SIG-M5 (cell line): ENCODE measurements at places on chromosomes 11 and 22.

DNA sequence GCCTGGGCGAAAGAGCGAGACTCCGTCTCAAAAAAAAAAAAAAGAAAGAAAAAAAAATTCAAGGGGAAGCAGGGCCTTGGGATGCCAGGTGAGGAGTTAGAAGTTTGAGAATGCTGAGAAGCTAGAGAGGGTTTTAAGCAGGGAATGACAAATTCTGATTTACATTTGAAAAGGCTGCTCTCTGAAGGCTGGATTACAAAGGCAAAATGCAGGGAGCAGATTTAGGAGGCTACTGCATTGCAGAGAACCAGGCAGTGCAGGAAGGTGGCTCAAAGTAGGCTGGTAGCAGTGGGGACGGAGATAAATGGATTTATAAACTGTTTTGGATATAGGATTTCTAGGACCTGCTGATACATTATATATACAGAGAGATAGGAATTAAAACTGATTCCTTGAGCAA lies 66.6 kb downstream of the KCNC1 start:
- DNase-seq: no peak

DNA sequence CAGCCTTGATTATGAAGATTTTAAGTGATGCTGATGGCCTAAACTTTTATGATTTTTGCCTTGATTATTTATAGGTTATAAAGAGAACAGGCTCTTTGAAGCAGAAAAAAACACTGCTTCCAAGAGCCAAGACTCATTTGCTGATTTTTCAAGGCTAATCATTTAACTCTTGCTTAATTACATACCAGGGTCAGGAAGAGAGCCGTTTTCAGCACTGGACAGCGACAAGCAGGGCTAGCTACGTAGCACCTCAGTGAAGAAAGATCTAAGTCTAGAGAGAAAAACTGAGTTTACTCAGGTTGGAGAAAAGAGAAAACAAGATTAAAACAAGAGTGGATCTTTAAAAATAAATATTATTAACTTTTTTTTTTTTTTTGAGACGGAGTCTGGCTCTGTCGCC lies 615.4 kb upstream of the B3GAT1 start:
- no peak for DNase-seq

GRCh38 chr11:36400766-36401455 lies 104.8 kb downstream of the PRR5L start:
- DNase-seq: no peak

GRCh38 chr11:99773646-99774045 lies 752.9 kb downstream of the CNTN5 start:
- no peak for DNase-seq

DNA sequence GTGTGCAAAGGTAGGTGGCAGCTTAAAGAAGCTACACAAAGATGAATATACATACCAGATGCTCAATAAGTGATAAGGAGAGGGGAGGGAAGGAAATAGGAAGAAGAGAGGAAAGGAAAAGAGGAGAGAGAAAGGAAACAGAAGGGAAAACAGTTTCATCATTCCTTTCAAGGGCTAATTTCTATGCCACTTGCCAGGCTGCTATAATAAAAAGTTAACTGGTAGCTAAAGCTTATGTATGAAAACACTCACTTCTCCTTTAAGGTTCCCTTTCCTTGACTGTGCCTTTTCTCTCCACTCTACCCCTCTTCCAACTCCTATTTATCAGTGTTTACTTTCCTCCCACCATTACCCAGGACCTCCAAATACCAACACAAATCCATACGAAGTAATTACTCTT lies 347.9 kb downstream of the DLG2 start:
- DNase-seq: no peak

DNA sequence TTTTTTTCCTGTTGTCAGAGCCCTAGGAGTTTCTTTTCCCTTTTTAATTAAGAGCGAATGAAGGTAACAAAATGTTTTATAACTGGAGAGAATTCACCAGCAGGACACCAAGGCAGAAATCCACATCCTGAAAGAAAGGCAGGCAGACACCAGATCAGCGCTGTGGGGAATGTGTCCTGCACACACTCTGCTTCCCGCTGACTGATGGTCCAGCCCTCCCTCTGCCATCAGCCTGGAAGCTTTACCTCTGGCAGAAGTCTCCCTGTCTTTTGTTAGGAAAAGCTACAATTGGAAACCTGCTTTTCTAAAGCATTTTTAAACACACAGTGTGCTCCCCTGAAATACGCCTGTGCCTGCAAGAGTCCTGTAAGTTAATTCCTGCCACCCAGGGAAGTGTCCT lies 638.5 kb downstream of the NTM start:
- no peak for DNase-seq

GRCh38 chr22:50004918-50005317 lies 7.6 kb downstream of the IL17REL start:
- no peak for DNase-seq

DNA sequence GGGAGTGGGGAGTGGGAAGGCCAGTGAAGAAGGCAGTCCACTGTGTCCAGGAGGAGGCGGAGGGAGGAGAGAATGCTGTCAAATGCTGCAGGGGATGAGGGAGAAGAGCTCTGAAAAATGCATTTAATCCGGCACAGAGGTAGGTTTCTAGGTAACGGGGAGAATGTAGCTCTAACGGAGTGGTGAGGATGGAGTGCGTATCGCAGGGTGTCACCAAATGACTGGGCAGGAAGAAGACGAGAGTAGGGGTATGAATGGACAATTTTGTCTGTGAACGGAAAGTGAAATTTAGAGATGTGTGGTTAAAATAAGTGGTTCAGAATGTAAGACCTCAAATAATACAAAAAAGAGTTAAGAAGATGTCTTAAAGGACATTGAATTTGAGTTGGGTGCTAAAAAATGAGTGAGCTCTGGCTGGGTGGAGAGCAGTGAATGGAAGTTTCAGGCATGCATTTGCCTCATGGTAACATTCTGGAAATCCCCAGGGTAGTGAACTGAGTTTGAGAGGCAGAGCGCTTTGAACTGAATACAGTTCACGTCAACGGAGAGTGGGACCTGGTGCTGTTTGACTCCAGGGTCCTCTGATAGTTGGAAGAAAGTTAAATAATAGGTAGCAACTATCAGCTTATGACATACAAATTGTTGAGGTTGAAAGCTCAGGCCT lies 81.3 kb upstream of the CADM1 start:
- no peak for DNase-seq

- DNase-seq: no peak
These were observed 87.0 kb downstream of the ARHGAP42 start for GRCh38 chr11:100774132-100774531.

DNA sequence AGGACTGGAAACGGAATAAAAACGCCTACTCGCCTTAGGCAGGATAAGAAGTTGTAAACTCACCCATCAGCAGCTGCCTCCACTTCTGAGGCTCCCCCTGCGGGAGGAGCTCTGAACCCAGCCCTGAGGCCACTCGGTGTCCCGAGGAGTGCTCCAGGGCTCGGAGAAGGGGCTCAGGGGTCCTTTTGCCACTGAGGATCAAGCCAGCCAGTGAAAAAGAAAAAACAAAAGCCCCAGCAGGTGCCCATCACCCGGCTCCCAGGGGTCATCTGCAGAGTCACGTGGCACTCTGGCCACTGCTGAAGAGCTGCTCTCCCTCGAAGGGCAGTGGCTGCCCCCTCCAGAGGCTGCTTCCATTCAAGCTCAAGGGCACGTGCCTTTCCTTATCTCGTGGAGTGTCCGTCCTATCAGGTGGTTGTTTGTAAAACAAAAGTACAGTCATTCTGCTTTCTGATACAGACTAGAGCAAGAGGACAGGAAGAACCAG lies 29.0 kb downstream of the NUP50 start:
- no peak for DNase-seq

- DNase-seq: no peak
These were observed at the start of gene TMA7B for GRCh38 chr22:39959640-39960447. Gene TMA7B (plus strand): TSS chr22:39960397. CDS start chr22:39964375, 3,978 bp downstream.

GRCh38 chr11:59173964-59174663 lies 2.2 kb downstream of the DTX4 start:
- no peak for DNase-seq

- no peak for DNase-seq
These were observed 585 bp downstream of the NF2 start for GRCh38 chr22:29604076-29604360.

GRCh38 chr22:36239150-36239400 lies 252 bp downstream of the APOL2 start:
- DNase-seq: no peak
